NCI-H524 treated with DMSO at 0.1 percent for 48 hours (cell line): ENCODE measurements at places on chromosomes 2 and 18.

GRCh38 chr18:45752681-45753080 lies 28.7 kb downstream of the SLC14A1 start:
- DNase-seq = no peak

- no peak for DNase-seq
Measured at GRCh38 chr2:241232736-241233575, 44.5 kb downstream of the ANO7 start.

DNA sequence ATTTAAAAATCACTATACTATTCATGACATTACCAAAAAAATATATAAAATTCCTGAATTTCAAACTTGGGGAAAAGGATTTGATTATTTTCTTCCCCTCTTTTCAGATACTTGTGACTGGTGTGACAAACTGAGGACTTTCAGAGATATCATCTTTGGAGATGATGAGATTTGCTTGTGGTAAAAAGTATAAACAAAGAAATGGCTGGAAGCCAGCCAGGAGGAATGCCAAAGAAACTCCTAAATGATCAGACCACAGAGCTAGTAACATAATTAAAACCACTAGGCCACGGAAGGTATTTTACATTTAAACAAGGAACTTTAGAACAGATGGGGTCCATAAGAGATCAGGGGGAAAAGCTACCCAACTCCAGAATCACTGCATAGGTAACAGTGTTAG lies 58.7 kb downstream of the PIGN start:
- no peak for DNase-seq

DNA sequence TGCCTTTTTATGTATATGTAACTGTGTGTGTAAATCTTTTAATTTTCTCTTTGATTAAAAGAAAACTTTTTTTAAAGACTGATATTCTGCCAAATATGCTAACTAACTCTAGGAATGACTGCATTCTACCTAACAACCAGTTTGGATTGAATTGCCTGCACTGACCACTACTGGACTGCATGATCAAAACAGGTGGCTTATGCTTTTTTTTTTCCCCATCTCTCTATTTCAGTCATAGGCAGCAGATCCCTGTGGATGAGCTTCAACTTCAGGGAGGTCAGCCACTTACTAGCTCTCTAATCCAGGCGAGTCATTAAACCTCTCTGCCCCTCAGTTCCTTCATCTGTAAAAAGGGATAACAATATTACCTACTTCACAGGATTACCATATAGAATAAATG lies 138.6 kb upstream of the SERTAD2 start:
- no peak for DNase-seq

DNA sequence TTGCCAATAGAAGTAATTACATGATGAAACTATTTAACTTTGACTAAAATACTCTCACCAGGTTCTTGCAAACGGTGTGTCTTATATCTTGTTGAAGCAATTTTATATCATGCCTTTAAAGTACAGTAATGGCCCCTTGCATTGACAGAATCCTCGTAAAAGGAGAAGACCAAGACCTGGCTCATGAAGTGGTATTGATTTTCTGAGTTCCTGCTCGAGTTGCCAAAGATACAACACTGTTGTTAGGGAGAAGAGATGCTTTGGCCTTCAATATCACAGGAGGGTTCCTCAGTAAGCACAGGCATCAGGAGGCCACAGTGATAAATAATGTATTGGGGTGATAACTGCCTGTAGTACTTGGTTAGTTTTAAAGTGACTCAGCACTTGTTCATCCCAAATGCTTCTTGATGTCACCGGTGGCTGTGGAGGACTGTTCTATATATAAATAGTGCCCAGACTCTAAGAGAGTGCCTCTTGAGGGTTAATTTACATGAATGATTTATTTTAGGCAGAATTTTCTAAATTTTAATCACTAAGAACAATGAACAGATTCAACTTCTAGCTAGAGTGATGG lies 571.7 kb upstream of the FANCL start:
- no peak for DNase-seq

DNA sequence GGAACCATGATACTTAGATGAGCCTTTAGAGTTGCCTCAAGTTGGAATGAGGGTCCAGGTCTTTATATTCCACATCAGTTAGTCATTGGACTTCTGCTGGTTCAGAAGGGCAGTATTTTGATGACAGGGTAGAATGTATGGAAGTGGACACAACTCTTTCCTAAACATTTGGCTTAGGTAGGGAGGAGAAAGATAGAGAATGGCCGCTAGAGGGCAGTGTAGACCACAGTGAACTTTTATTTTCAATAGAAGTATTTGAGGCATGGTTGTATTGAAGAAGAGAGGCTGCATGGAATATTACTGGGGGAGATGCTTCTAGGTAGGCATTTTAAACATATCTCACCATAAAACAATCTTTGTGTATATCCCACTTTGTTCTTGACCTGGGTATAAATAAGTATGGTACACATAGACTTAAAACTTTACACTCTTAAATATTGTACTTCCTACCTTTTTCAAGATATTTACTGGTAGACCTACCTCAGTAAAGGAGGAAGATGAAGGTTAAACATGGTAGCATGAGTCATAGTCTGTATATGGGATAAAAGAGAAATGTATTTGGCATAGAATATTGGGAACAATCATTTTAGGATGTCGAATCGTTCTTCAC lies 497.6 kb upstream of the FAM98A start:
- DNase-seq = no peak
